ENCODE measurements at places on chromosomes 3 and 15.
A peak's percentile ranks its signal among the peaks of the same experiment; 100 is the strongest.

DNA sequence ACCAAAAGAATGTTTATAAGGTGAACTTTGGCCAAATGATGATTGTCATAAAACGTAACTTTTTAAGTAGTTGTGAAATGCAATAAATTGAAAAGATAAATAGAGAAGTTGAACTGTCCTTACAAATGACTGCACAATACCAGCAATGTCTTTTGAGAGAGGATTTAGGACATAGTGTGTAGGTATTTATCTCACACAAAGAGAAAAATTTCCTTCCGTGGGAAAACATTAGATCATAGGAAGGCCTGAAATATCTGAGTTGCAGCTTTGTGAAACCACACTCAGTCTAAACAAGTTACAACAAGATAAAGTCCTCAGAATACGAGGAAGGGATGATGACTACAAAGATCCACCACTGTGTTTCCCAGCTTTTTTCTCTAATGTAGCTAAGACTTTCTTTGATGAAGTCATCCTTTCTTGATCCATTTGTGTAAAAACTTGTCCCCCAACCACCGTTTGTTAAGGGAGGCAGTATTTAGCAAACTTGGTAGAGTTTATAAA is 16.0 kb downstream of the ROBO2 start:
- no peak overlapping the region for H3K4me3 ChIP-seq
- no peak overlapping the region for H3K27ac ChIP-seq
- no peaks in the 10 kb centered on the region for H3K27me3 ChIP-seq
- peaks cover 8% of the 10 kb centered on the region for H3K4me1 ChIP-seq
- no peak for DNase-seq

DNA sequence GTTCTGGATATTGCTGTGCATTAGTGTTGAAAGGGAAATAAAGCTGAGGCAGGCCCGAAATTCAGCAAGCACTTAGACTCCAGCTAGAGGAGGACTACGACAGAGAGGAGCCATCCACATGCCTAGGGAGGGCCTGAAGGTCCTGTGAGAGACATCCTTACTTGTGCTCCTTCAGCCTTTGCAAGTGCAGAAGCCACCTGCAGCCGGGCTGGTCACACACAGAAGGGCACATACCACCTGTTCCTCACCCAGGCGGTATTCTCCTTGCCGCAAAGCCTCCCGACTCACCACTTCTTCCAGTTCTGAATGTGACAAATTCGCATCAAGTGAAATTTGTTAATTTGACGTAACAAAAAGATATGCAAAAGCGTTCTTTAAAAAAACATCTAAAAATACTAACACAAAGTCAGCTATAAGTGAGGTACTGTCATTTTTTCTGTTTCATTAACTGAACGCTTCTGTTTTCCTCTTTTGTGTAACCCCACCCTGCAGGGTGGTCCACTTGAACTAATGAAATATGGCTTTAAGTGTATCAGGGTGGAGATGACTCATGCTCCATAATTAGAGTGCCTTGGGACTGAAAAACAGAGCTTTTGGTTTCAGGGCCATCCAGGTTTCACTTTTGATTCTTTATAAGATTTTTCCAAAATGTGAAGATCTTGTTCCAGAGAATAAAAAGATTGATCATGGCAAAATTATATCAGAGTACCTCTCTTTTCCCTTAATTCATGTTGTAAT is 467.9 kb upstream of the ATP11B start:
- no peaks in the 10 kb centered on the region for H3K27me3 ChIP-seq
- peaks cover 35% of the 10 kb centered on the region for H3K4me1 ChIP-seq
- no peak for DNase-seq

- H3K27ac ChIP-seq = no peak overlapping the region
- H3K4me1 ChIP-seq = peaks cover 14% of the 10 kb centered on the region
- DNase-seq = no peak
Measured at GRCh38 chr3:135895106-135895733, 70.3 kb upstream of the PPP2R3A start.

- peaks cover 4% of the 10 kb centered on the region for H3K36me3 ChIP-seq
- no peak overlapping the region for H3K27ac ChIP-seq
- peak; percentile 20 for DNase-seq
- H3K27me3 ChIP-seq = peaks cover 2% of the 10 kb centered on the region
- no peak overlapping the region for H3K4me3 ChIP-seq
Measured at GRCh38 chr15:78937132-78937739, 7.6 kb downstream of the CTSH start.

GRCh38 chr15:57373251-57373881 is 2.9 kb upstream of the CGNL1 start:
- H3K27ac ChIP-seq = no peak overlapping the region
- peaks cover 5% of the 10 kb centered on the region for H3K27me3 ChIP-seq
- peaks cover 9% of the 10 kb centered on the region for H3K4me1 ChIP-seq
- H3K4me3 ChIP-seq = no peak overlapping the region
- DNase-seq = no peak

DNA sequence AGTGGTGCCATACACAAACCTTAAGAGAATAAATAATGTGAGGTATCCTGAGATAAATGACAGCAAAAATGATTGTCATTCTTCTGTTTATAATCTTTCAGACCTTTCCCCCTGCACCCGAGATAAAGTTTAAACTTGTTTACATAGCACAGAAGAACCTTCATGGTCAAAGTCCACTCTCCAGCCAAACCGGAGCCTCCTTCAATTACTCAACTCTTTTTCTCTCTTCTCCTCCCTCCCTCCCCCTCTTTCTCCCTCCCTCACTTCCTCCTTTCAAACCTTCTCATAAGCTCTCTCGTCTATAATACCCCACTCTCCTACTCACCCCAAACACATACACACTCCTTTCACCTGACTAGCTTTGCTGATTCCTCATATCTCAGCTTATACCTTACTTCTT is 198.9 kb downstream of the EFHB start:
- H3K27me3 ChIP-seq = peaks cover 2% of the 10 kb centered on the region
- no peak overlapping the region for H3K4me3 ChIP-seq
- H3K4me1 ChIP-seq = no peaks in the 10 kb centered on the region
- no peak overlapping the region for H3K27ac ChIP-seq

- no peaks in the 10 kb centered on the region for H3K4me1 ChIP-seq
- no peak for DNase-seq
- no peaks in the 10 kb centered on the region for H3K27me3 ChIP-seq
Measured at GRCh38 chr3:145865399-145866018, 295.5 kb downstream of the PLOD2 start.

DNA sequence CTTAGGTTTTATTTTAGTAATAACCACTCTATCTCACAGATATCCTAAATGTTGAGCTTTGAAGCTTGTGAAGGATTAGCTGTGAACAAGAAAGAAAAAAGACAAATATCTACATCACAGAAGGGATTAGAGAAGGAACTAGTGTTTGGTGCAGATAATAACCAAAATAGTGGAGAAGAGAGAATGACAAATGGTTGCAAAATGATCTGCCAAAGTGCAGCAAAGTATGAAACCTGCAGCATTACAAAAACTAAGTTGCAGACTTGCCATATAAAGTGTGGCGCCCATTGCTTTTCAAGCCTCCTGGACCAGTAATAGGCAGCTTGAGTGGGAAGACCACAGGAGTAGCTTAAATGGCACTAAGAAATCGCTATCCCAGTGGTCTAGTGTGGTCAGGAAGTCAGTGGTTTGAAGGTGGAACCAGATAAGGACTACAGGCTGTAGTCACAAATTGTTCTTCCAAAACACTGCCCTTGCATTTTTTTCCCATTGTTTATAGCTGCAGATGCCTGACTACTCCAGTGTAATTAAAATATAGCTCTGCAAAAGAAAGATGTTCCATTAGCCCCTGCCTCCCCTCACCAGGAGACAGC is 20.7 kb downstream of the TPM1 start:
- DNase-seq = no peak
- no peaks in the 10 kb centered on the region for H3K27me3 ChIP-seq
- no peak overlapping the region for H3K4me3 ChIP-seq

GRCh38 chr3:32973982-32974381 is 22.5 kb downstream of the CCR4 start:
- no peak overlapping the region for H3K27ac ChIP-seq
- DNase-seq = no peak
- peaks cover 6% of the 10 kb centered on the region for H3K4me1 ChIP-seq
- H3K27me3 ChIP-seq = peaks cover 2% of the 10 kb centered on the region
- H3K36me3 ChIP-seq = peaks cover 2% of the 10 kb centered on the region
- no peak overlapping the region for H3K4me3 ChIP-seq

DNA sequence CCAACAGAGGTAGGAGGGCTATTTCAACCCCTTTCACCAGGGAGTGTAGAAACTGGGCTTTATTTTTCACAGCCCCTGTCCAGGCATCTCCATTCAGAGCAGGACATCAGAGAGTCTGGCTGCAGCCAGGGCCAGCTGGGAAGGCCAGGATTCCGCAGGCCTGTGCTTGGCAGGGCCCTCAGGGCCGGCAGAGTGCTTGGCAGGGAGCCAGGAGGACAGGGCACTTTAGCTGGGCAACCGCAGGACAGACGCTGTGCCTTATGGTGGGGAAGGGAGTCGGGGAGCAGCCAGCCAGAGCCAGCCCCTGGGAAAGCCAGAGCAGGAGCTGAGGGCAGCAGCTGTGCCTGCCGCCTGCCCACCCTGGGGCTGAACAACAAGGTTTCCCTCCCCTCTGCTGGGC is 34.5 kb upstream of the IQCF6 start:
- no peak for DNase-seq
- H3K4me1 ChIP-seq = no peaks in the 10 kb centered on the region
- H3K27me3 ChIP-seq = peaks cover 17% of the 10 kb centered on the region
- no peak overlapping the region for H3K4me3 ChIP-seq
- no peaks in the 10 kb centered on the region for H3K36me3 ChIP-seq

DNA sequence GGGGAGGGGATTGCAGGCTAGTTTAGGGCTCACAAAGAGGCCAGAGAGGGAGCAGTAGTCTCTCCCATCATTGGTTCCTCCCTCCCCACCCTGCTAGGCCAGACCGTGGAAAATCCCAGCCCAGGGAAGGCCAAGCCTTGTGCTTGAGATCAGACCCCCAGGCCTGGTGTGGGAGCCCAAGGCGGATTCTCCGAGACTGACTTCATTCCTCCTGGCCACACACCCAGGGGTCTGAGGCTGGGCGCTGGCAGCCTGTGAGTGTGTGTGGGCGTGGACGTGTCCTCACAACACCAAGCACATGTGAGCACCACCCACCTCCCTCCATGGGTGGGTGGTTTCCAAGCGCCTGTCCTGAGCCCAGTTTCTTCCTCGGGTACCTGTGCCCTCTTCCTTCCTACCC is 4.1 kb downstream of the LOXL1 start:
- no peaks in the 10 kb centered on the region for H3K27me3 ChIP-seq
- peak overlapping the region; percentile 100 for H3K27ac ChIP-seq
- DNase-seq = peak; percentile 95
- peaks cover 12% of the 10 kb centered on the region for H3K36me3 ChIP-seq

GRCh38 chr15:56759450-56759845 is 26.1 kb upstream of the ZNF280D start:
- peak overlapping the region; percentile 5 for H3K4me3 ChIP-seq
- peak overlapping the region; percentile 84 for H3K27ac ChIP-seq
- no peaks in the 10 kb centered on the region for H3K36me3 ChIP-seq
- DNase-seq = no peak

- no peak for DNase-seq
- no peak overlapping the region for H3K4me3 ChIP-seq
- H3K27me3 ChIP-seq = peaks cover 76% of the 10 kb centered on the region
- H3K27ac ChIP-seq = no peak overlapping the region
- H3K36me3 ChIP-seq = no peaks in the 10 kb centered on the region
Measured at GRCh38 chr15:89377842-89378295, 43.2 kb upstream of the POLG start.

GRCh38 chr15:85489773-85490493 is 109.5 kb downstream of the AKAP13 start:
- DNase-seq = no peak
- no peak overlapping the region for H3K4me3 ChIP-seq
- H3K27ac ChIP-seq = no peak overlapping the region

DNA sequence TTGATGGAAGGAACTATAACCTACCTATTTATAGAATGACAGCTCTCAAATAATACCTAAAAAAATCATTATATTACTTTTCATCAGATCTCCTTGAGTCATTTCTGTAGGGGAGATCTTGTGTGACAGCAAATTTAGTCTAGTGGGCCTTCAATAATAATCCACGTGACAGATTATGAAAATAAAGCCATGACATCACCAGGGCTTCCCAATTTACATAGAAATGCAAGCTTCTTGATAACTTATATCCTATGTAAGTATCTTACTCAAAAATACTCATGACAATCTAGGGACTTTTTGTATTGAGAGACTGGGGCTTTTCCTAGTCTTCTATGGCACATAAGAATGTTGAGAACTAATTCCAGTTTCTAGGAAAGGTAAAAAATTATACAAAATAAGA is 21.6 kb downstream of the IFT57 start:
- no peak overlapping the region for H3K4me3 ChIP-seq
- no peaks in the 10 kb centered on the region for H3K27me3 ChIP-seq
- H3K36me3 ChIP-seq = no peaks in the 10 kb centered on the region
- DNase-seq = no peak
- no peak overlapping the region for H3K27ac ChIP-seq

DNA sequence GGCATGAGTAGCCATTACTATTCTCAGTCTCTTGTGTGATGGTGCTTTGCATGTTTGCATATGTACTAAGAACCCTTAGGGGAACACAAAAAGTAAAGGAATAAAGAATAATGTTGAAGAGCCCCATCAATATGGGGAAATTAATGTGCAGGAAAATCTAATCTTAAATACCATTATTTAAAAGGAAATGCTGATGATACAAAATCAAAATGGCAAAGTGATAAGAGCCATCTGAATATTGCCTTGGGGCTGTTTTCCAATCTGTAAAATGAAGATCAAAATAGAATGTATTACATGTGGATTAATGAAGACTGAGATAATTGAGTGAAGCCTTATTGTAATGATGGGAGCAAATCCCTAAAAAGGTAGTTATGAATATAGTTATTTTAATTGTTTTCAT is 771.4 kb downstream of the GRM7 start:
- H3K36me3 ChIP-seq = no peaks in the 10 kb centered on the region
- H3K4me3 ChIP-seq = no peak overlapping the region
- DNase-seq = no peak
- peaks cover 2% of the 10 kb centered on the region for H3K27me3 ChIP-seq
- H3K27ac ChIP-seq = no peak overlapping the region
